HFFc6 (cell line): ENCODE measurements at places on chromosomes 5 and 9. TPM values are rescaled to one million over a fixed set of nuclear protein-coding genes. Genes with fewer than 3 reads are reported as not detected.
A peak's percentile ranks its signal among the peaks of the same experiment; 100 is the strongest.

DNA sequence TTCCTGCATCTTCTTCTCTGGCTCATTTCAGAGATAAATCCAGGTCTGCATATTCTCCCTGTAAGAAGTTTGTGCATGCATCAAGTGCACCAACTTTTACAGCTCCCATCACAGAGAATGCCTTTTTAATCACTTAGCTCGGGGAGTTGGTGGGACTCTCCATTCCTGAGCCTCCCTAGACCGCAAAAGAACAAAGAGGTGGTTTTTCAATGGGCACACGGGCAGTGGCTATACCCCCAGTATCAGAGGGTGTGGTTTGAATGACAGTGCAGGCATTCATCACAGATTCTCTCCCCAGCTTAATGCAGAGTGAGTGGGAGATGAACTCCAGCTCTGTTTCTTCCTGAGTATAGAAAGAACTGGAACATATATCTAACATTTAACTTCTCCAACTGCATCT, 264.7 kb upstream of the NR4A3 start:
- H3K27ac ChIP-seq, result no peak overlapping the region
- no peak overlapping the region for H3K4me3 ChIP-seq
- DNase-seq, result no peak
- no peaks in the 10 kb centered on the region for H3K36me3 ChIP-seq

- H3K27ac ChIP-seq, result no peak overlapping the region
- H3K36me3 ChIP-seq, result no peaks in the 10 kb centered on the region
- no peaks in the 10 kb centered on the region for H3K4me1 ChIP-seq
- no peaks in the 10 kb centered on the region; the same call in 1 of the 2 replicates for H3K27me3 ChIP-seq
These were observed 193.4 kb upstream of the GAS1 start for GRCh38 chr9:87140605-87141109.

- no peaks in the 10 kb centered on the region for H3K4me1 ChIP-seq
- no peaks in the 10 kb centered on the region for H3K27me3 ChIP-seq
- no peak overlapping the region for H3K4me3 ChIP-seq
- H3K36me3 ChIP-seq, result 0 out of 2 replicates have a peak, but pooled peaks cover 4% of the 10 kb centered on the region
- no peak overlapping the region for H3K27ac ChIP-seq
- no peak for DNase-seq
These were observed 21.6 kb upstream of the C5orf46 start for GRCh38 chr5:147927901-147928300.

GRCh38 chr5:17951392-17952169, 317.3 kb downstream of the TAF11L14 start:
- DNase-seq, result no peak
- no peaks in the 10 kb centered on the region for H3K27me3 ChIP-seq
- H3K27ac ChIP-seq, result no peak overlapping the region
- no peaks in the 10 kb centered on the region for H3K36me3 ChIP-seq
- no peaks in the 10 kb centered on the region for H3K4me1 ChIP-seq

GRCh38 chr5:1525624-1526189, 1.9 kb upstream of the LPCAT1 start:
- H3K4me3 ChIP-seq, result no peak overlapping the region
- 0 out of 2 replicates have a peak, but pooled peaks cover 5% of the 10 kb centered on the region for H3K36me3 ChIP-seq
- peaks cover 18% of the 10 kb centered on the region for H3K27me3 ChIP-seq

GRCh38 chr5:124764992-124765611, 18.7 kb upstream of the ZNF608 start:
- peaks cover 3% of the 10 kb centered on the region for H3K27me3 ChIP-seq
- no peak overlapping the region for H3K27ac ChIP-seq
- H3K36me3 ChIP-seq, result no peaks in the 10 kb centered on the region
- DNase-seq, result no peak
- no peaks in the 10 kb centered on the region for H3K4me1 ChIP-seq

DNA sequence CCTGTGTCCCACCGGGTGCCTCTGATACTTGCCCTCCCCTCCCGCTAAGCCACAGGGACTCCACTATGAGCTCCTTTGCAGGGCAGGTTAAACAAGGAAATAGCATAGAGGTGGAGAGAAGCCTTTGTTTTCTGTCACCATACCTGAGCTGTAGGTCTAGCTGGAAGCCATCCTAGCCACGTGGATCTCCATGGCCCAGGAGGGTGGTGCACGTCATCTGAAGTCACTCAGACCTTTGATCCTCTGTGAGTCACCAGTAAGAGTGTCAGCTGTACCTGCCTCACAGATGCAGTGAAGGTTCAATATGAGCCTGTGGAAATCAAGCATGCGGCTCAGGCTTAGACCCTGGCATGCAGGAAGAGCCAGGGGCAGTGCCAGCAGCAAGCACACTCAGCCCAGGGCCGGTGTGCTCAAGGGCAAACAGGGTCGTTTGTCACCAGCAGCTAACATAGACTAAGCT, 55.1 kb downstream of the ASS1 start:
- H3K4me3 ChIP-seq, result no peak overlapping the region
- DNase-seq, result no peak
- H3K36me3 ChIP-seq, result peaks cover 17% of the 10 kb centered on the region
- H3K27me3 ChIP-seq, result peaks cover 8% of the 10 kb centered on the region

DNA sequence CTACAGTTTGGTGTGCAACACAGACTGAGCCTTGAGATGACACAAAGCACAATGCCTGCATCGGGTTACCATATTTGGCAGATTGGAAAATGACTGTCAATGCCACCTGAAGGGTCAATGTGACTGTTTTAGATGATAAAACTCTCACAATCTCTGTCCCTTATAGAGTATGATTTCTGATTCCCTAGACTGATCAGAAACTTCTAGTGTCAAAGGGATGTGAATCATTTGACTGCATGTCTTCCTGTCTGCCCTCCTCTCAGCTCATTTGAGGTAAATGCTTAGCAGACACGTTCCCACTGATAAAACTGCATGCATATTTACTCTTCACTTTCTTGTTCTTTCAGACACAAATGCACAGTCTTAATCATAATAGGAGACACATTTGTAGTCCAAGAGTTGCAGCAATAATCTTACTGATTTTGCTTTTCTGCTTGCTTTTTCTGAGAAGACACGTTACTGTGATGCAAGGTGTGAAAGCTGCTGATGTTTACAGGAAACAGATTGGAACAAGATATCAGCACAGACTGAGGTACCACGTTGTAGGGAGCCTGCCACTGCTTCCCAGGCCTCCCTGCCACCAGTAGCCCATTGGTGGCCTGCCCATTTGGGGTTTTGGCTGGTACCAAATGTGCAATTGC, 77.8 kb downstream of the GCNT4 start:
- no peak overlapping the region for H3K27ac ChIP-seq
- no peaks in the 10 kb centered on the region; the same call in 1 of the 2 replicates for H3K27me3 ChIP-seq

DNA sequence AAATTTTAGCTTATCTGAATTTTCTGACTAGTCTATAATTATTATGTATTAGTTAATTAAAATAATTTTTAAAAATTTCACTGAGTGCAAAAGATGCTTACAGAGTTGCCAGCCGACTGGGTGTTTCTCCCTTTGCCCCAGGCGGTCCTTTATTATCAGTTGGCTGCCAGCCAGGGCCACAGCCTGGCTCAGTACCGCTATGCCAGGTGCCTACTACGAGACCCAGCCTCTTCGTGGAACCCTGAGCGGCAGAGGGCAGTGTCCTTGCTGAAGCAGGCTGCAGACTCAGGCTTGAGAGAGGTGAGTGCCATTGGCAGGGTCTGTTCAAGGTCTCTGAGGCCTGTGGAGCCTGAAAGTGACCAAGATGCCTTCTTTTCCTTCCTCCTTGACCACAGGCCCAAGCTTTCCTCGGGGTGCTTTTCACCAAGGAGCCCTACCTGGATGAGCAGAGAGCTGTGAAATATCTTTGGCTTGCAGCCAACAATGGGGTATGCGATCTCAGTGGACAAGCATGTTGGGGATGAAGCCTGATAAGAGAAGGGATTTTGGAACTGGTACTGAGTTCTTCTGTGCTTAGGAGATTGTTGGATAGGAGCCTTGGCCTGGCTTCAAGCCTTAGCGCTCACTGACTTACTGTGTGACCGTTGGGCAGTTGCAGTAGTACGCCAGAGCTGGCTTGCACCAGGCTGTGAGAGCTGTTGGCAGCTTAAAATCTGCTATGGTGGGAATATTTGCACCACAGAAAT, 10.6 kb downstream of the DELE1 start:
- DNase-seq, result no peak
- H3K27ac ChIP-seq, result no peak overlapping the region
- peaks cover 9% of the 10 kb centered on the region for H3K36me3 ChIP-seq
- H3K4me1 ChIP-seq, result no peaks in the 10 kb centered on the region
- H3K27me3 ChIP-seq, result no peaks in the 10 kb centered on the region; the same call in 1 of the 2 replicates
- no peak overlapping the region for H3K4me3 ChIP-seq

DNA sequence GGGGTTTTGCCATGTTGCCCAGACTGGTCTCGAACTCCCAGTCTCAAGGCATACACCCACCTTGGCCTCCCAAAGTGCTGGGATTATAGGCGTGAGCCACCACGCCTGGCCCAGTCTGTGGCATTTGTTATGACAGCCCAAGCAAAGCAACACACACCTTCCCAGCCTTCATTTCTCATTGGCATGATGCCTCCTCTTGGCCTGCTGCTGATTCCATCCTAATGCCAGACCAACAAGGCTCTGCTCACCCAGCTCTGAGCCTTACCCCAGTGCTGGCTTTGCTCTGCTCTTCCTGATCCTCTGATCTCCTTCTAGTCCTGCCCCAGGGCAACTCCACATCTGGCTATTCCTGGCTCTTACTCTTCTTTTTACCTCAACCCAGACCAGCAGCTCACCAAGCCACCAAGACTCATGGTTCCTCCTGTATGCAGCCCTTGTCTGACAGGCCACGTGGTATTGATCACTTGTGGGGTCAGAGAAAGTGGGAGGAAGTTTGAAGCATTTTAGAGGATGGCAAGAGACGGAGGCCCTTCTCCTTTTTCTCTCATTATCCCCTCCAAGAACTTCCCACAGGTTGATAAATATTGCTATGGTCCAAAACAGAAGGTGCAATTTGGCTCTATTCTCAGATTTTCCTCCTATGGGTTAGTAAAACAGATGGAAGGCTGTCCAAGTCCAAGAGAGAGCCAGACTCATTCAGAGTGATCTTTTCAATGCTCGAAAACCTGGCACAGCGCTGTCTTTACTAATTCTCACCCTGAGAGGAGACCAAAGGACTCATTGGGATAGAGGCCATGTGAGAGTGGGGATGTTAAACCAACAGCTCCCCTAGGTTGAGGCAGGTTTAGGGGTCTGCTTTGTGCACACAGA, 958 bp downstream of the CD180 start:
- peaks cover 15% of the 10 kb centered on the region for H3K27me3 ChIP-seq
- H3K36me3 ChIP-seq, result no peaks in the 10 kb centered on the region
- H3K27ac ChIP-seq, result no peak overlapping the region
- no peak overlapping the region for H3K4me3 ChIP-seq

DNA sequence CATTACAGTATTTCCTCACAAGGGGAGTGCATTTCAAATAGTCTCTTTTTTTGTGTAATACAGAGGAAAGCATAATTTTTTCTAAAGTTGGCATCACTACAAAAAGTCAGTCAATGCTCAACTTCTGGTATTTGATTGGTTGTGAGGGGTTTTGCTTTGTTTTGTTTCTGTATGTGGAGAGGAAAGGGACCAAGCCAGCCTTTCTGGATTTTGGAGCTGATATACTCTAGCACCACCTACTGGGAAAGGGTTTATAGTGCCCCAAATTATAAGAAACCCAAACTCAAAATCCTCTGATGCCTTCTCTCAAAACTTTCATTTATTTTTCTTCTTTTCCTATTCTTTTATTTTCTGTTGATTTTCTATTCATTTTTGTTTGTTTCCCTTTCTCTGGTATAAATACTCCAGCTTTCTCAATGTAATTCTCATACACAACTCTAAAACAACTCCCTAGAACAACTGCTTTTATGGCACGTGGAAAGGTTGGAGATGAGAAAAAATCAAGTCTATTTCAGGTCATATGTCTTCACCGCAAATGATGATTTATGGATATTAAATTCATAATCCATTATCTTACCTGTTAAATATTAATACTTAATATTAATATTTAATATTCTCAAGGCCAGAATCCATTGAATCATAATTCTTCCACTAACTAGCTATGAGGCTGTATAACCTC, 69.5 kb upstream of the ANXA1 start:
- H3K36me3 ChIP-seq, result no peaks in the 10 kb centered on the region
- no peak overlapping the region for H3K27ac ChIP-seq
- H3K27me3 ChIP-seq, result peaks cover 3% of the 10 kb centered on the region; the same call in 1 of the 2 replicates

- no peak overlapping the region for H3K4me3 ChIP-seq
- H3K4me1 ChIP-seq, result no peaks in the 10 kb centered on the region
- H3K36me3 ChIP-seq, result no peaks in the 10 kb centered on the region
- DNase-seq, result no peak
- peaks cover 2% of the 10 kb centered on the region for H3K27me3 ChIP-seq
These were observed 209.7 kb downstream of the GADD45G start for GRCh38 chr9:89814340-89815040.

- H3K27ac ChIP-seq, result peak overlapping the region; percentile 11
- peaks cover 36% of the 10 kb centered on the region for H3K4me1 ChIP-seq
- DNase-seq, result peak; percentile 7
- H3K36me3 ChIP-seq, result no peaks in the 10 kb centered on the region
- H3K4me3 ChIP-seq, result no peak overlapping the region; the same call in 1 of the 2 replicates
These were observed 149.1 kb upstream of the VCAN start for GRCh38 chr5:83322273-83322924.

- no peak overlapping the region for H3K27ac ChIP-seq
- no peaks in the 10 kb centered on the region for H3K36me3 ChIP-seq
- DNase-seq, result no peak
- H3K4me1 ChIP-seq, result no peaks in the 10 kb centered on the region
- no peak overlapping the region for H3K4me3 ChIP-seq
- peaks cover 15% of the 10 kb centered on the region for H3K27me3 ChIP-seq
These were observed 142.4 kb upstream of the ERCC6L2 start for GRCh38 chr9:95732802-95733688.

GRCh38 chr5:177548495-177548894, 5.9 kb downstream of the FAM193B start:
- H3K36me3 ChIP-seq, result peaks cover 19% of the 10 kb centered on the region
- no peak overlapping the region for H3K4me3 ChIP-seq
- peaks cover 1% of the 10 kb centered on the region; the same call in 1 of the 2 replicates for H3K27me3 ChIP-seq
- H3K4me1 ChIP-seq, result peaks cover 58% of the 10 kb centered on the region
- no peak for DNase-seq
- no peak overlapping the region for H3K27ac ChIP-seq

GRCh38 chr9:133204335-133204992, 4.6 kb downstream of the OBP2B start:
- no peak overlapping the region for H3K27ac ChIP-seq
- H3K27me3 ChIP-seq, result peaks cover 42% of the 10 kb centered on the region
- DNase-seq, result no peak
- no peak overlapping the region for H3K4me3 ChIP-seq

GRCh38 chr5:9644630-9645029, 14.5 kb upstream of the TAS2R1 start:
- H3K4me3 ChIP-seq, result no peak overlapping the region
- peaks cover 2% of the 10 kb centered on the region; the same call in 1 of the 2 replicates for H3K27me3 ChIP-seq
- peaks cover 6% of the 10 kb centered on the region; the same call in 1 of the 2 replicates for H3K4me1 ChIP-seq
- peaks cover 1% of the 10 kb centered on the region; the same call in 1 of the 2 replicates for H3K36me3 ChIP-seq
- no peak overlapping the region for H3K27ac ChIP-seq

- H3K36me3 ChIP-seq, result peaks cover 13% of the 10 kb centered on the region
- H3K4me3 ChIP-seq, result peak overlapping the region; percentile 20; the same call in 1 of the 2 replicates
- DNase-seq, result peak; percentile 63
- H3K4me1 ChIP-seq, result peaks cover 39% of the 10 kb centered on the region
- H3K27ac ChIP-seq, result peak overlapping the region; percentile 74
- peaks cover 1% of the 10 kb centered on the region; the same call in 1 of the 2 replicates for H3K27me3 ChIP-seq
These were observed 19.3 kb upstream of the GPR150 start for GRCh38 chr5:95600557-95600956.

The KCNV2 gene
- total RNA-seq, result not detected in 2 replicates

The IRX2 gene
- total RNA-seq, result 3.7 to 5.7 TPM (median 4.5 TPM) in 3 replicates

The RGS7BP gene
- not detected in 3 replicates for total RNA-seq

The SH3PXD2B gene
- 10.8 to 23.7 TPM (median 14.4 TPM) in 3 replicates for total RNA-seq

The EDIL3 gene
- total RNA-seq, result 2.3 to 45.0 TPM (median 5.6 TPM) in 3 replicates

The BTNL9 gene
- not detected in 3 replicates for total RNA-seq

The GADD45G gene
- 0.19 to 0.50 TPM (median 0.29 TPM) in 3 replicates for total RNA-seq

The GRXCR2 gene
- not detected in 3 replicates for total RNA-seq

The C5 gene
- total RNA-seq, result 1.2 to 2.0 TPM (median 1.7 TPM) in 3 replicates

The ADAMTS16 gene
- total RNA-seq, result 0.17 to 0.70 TPM in 2 of 3 replicates, not detected in the other

The PCDHA12 gene
- total RNA-seq, result 0.26 TPM in 1 of 3 replicates, not detected in the others

The FAM78A gene
- 0.11 and 0.68 TPM in 2 replicates for total RNA-seq
